ENCODE measurements at places on chromosomes 7 and 10.

GRCh38 chr7:5607951-5608656 is 173.4 kb downstream of the RNF216 start:
- peak; percentile 60 for DNase-seq

DNA sequence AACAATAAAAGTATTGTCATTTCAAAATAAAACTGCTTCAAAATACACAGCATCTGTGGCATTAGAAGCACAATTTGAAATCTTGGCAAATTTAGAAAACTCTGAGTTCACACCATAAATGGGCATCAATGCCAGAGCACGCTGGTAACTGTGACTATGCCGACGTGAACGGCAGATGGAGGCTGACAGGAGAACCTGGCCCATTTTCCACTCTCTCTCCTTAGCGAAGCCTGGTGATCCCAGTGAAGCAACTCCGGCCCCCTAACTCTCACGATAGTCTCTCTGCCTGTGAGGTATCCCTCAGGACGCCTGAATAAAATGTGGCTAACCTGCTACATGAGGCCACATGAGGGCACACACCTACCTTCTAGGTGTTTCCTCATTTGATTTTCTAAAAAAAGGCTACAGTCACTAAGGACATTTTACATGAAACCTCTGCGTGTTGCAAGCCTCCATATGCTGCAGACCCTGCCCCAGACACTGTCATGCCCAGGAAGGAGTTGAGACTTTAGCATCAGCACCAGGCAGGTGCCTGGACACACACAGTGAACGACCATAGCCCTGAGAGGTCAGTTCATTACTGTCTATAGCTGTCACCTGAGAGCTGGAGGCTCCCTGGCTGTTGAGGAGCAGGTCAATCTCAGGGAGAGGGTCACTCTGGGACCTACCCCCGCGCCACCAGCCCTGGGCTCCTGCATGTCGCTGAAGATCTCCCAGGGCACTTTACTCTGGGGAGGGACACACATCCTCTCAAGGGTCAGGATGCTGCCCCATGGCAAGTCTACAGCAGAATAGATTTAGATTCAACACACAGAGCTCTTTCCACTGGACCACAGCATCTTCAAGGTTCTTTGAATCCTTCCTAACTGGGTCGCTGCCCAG is 62.9 kb upstream of the CAMK2B start:
- no peak for DNase-seq

- no peak for DNase-seq
Observed at GRCh38 chr10:123574109-123574698, 92.0 kb upstream of the GPR26 start.

DNA sequence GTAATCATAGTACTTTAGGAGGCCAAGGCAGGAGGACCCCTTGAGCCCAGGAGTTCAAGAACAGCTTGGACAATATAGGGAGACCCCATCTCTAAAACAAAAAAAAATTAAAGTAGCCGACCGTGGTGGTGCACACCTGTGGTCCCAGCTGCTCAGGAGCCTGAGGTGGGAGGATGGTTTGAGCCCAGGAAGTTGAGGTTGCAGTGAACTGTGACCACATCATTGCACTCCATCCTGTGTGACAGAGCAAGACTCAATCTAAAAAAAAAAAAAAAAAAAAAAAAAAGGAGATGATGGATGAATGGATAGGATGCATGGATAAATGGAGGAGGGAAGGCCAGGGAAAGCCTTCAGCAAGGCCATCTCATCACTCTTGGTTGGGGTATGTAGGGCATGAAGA is 33.4 kb upstream of the BMPR1A start:
- no peak for DNase-seq

- DNase-seq: no peak
Observed at GRCh38 chr10:13969792-13970140, 361.0 kb downstream of the FRMD4A start.

DNA sequence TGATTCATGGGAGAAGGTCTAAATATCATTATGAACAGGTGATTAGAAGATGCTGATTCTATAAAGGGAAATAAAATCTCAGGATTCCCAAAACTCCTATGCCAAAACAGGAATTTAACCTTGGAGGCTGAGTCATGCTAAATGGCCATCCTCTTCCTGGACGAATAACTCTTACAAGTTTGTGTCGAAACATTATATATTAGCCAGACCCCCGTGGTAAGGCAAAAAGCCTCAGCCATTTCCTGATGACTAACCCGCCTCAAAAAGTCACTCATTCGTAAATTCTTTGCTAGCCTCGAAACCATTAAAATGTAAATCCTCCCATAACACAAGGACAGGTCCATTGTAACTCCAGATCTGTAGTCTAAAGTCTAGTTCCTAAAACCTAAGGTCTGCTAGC is 32.0 kb downstream of the CUL2 start:
- peak; percentile 96 for DNase-seq

- DNase-seq: no peak
Observed at GRCh38 chr10:22978287-22978686, 50.4 kb downstream of the ARMC3 start.

DNA sequence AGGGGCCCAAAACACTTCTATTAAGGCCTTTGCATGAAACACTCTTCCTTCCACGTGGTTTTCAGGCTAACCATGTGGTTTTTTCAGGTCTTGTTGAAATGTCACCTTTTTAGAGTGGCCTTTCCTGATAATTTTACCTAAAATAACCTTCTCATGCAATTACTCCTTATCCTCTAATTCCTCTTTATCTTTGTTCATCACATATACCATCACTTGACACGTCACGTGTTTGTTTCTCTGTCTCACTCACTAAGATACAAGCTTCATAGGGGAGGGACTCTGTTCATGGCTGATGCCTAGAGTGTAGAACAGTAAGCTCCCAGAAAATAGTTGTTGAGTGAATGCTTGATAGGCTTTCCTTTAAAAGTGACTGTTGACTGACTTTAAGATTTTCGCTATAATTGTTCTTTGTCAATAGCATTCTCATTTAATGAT is 63.7 kb downstream of the ST7 start:
- DNase-seq: no peak

- peak; percentile 32 for DNase-seq
Observed at GRCh38 chr7:155233311-155234157, 64.1 kb upstream of the INSIG1 start.
